GM23248 (cell line): ENCODE measurements at places on chromosomes 12 and 14. TPM values are rescaled to one million over a fixed set of nuclear protein-coding genes. Genes with fewer than 3 reads are reported as not detected.

DNA sequence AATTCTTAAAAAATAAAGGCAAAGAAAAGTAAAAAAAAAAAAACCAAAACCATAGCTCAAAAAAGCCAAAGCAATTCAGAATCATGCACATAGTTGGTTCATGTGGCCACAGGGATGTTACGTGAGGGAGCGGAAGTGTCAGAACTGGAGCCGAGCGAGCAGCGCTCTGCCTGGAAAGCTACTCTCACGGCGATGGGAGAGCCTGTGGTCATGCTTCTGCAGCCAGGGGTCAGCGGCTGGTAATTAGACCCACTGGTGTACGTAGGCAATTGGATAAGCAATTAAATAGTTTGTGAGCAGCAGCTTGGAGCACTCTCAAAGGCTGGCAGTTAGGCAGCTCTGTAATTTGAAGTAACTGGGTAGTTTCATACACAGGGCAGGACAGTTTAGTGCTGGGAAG, 58.1 kb downstream of the TRHDE start:
- no peak for DNase-seq

DNA sequence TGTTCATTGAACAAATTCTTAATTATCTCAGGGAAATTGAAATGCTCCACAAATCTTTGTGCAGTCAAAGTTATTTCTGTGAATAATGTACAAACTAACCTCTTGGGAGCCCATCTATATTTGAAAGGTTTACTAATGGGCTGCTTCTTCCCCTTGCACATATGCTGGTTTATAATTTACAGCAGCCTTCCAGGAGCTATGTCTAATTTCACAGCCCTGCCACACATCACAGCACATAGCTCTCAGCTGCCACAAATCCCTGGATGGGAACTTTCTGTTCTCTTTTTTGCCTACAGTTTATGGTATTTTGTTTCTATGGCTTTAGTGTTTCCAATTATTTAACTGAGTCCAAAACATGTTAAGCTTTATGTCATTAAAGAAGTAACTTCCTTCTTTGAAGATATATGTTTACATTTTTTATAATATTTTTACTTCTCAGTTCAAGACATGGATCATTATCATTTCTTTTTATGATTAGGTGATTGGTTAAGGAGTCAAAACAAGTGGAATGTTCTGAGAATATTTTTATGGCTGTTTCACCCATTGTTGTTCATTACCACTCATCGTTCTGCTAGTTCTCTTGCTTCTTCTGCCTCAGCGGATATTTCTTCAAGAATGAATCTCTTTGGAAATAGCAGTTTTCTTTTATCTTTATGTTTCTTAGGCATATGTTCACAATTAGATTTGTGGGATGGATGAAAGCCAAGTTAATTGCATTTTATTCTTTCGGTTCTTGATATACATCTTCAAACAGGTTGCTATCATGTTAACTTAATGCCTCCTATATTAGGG, 475.6 kb upstream of the MIS18BP1 start:
- DNase-seq, result no peak

- peak; percentile 72 for DNase-seq
These were observed 112.0 kb downstream of the SLC15A5 start for GRCh38 chr12:16165506-16165905.

DNA sequence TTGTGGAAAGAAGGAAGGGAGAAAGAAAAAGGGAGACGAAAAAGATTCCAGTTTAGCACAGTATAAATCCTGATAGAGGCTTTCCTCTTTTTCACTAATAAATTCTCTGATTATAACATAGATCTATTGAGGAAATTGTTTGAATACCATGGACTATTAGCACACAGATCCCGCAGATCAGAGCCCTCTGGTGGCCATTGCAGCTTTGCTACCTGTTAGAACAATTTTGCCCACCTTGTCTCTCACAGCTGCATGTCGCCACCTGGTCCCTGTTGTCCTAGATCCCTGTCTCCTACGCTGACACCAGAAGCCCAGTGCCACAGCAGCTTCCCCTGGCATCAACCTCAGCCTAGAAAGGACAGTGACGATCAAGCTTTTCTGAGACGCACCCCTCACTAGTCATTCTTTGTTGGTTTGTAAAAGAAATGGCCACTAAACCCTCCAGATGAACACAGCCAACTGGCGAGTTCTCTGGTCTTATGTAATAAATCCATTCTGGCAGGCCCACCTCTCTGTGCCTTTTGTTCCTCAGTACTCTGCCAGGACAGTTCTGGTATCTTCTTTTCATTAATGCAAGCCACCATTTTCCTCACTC, 9.9 kb downstream of the GPHB5 start:
- DNase-seq, result peak; percentile 39

- DNase-seq, result no peak
These were observed 59.7 kb downstream of the PLXNC1 start for GRCh38 chr12:94207849-94208621.

DNA sequence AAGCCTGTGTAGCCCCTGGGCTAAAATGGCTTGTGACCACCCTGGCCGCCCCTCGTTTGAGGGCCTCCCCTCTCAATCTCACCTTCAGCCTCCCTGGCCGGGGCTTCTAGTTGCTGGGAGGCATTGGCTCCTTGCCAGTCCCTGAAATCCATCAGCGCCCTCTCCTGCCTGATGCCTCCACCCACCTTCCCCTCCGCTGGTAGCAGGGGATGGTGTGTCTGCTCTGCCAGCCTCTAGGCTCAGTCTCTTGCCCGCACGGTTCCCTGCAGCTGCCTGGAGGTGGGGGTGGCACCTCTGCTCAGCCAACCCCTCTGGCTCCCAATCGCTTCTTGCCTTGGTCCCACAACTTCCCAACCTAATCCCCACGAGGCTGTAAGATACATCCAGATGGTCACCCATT, 167.9 kb downstream of the PHETA1 start:
- no peak for DNase-seq

DNA sequence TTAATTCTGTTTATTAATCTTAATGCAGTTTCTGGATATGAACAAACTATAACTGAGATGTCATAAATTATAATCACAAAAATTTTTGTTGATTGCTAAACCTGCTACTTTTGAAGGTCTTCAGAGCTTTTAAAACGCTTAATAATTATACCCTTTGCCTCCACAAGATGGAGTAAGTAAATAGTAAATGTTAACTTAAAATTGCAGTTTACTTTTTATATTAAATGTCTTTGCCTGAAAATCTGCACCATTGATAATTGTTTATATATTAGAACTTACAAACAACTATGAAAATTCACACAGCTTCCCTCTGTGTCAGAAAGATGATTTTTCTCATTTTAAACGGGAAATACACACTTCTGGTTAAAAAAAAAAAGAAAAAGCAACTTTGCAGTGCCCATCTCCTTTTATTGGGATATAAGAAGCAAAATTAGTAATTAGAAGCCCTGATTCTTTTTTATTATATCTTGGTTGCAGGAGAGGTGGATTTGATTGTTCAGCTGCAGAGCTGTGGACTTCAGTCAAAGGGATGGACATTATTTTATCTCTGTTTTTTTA, 35.6 kb downstream of the SCFD1 start:
- DNase-seq, result peak; percentile 39

GRCh38 chr12:53709671-53710070, 17.6 kb downstream of the CALCOCO1 start:
- DNase-seq, result peak; percentile 20

DNA sequence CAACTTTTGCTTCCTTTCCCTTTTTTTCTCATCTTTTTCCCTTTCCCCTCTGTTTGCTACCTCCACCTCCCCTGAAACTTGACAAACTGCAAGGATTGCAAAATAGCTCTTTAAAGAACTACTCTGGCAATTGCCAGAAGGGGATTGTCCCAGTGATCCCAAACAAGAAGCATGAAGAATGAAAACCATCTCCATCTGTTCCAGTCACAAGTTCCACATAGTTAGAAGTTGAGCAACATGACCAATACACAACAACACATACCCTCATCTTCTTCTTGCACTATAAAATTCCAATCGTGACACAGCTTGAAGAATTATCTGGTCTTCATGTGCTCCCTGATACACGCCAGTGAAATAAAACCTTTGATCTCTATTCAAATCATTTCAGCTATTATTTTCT, 93.7 kb upstream of the USP15 start:
- DNase-seq, result peak; percentile 69

DNA sequence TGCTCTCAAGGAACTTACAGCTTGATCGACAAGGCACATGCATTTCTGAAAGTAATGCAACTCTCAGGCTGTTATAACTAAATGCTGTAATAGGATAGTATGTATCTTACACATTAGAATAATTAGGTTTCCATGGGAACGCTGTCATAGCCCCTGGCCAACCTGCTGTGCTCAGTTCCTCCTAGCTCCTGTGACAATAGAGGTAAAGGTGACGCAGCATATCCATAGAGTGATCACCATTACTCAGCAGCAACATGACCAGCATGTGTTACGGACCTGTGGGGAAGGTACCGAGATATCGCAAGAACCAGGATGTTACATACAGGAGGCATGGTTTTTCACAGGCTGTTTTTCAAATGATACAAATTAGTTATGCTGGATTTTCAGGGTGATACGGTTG, 150.7 kb downstream of the CAND1 start:
- DNase-seq, result no peak

- DNase-seq, result peak; percentile 100
These were observed 5.1 kb downstream of the AHNAK2 start for GRCh38 chr14:104973135-104973384.

DNA sequence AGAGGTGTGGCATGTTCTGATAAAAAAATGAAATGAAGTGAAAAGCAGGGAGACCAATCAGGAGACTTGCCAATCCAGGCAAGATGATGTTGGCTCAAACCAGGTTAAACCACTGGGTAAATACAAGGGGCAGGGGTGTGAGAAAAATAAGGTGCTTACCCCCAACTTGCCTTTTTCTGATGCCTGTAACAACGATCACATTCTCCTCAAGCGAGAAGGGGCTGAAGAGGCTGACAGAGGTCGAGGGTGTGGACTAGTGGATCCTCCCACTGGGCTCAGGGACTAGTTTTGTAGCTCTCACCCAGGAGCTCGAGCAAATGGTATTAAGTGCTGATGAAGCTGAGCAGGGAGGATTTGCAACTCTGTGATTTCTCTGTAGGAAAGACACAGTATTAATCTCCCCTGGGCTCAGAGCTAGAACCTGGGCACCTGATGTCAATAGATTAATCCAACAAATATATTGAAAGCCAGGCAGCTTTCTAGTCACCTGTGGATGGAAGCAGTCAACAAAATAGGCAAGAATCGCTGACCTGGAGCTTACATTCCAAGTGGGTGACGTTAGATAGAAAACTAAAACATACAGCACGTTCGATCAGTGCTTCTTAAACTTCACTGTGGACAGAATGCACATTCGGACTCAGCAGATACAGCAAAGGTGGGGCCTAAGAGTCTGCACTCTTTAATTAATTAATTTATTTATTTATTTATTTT, 15.2 kb upstream of the EAPP start:
- peak; percentile 61 for DNase-seq

DNA sequence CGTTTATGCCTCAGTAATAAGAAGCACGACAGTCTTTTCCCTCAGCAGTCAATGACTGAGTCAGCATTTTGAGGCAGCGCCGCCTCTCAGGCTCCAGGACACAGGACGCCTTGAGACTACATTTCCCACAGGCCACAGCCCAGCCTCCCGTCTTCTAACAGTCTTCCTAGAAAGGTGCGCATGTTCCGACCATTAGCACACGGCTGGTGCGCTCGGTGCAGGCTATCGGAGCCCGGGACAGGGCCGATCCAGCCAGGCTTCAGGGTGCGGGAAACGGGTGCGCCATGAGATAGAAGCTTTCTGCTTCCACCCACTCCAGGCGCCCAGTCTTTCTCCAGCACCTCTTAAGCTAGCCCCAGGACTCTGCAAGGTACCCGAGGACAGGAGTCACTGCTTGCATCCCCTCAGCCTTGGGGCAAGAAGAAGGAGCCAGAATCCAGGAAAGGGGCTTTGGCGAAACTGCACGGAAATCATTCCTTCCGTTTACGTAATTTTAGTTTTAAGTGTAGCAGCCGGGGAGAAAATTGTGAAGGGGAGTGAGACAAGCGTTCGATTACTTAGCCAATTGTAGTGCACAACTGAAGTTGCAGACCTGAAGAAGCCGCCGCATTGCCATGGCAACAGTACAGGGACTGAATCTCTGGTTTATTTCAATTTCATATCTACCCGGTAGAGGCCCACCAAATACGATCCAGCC, 54.0 kb downstream of the ZNF641 start:
- peak; percentile 82 for DNase-seq

- no peak for DNase-seq
These were observed 88.1 kb downstream of the DNAI7 start for GRCh38 chr12:25106818-25107217.

DNA sequence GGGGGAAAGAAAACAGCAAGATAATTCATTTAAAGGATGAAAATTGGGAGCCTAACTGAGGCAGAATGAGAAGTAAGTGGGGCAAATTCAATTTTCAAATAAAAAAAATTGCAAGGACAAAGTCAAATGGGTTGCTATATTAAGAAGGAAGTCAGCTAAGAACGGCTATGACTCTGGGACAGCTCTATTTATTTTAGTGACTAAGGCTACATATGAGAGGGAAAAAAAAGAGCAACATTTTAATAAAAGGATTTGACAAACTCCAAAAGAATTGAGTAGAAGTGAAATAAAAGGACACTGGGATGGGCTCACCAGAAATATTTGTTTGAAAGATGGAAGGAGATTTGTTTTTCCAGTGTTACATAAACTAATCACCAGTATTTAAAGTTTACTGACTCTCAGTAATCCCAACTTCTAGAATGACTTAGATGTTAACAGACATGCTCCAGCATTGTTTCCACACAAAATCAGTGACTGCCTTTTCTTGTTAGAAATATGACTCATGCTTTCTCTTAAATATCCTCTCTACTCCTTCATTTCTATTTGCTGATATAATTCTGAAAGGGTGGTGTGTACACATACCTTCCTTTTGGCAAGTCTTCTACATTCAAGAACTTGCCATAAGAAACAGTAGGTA, 198.5 kb downstream of the SLC25A21 start:
- peak; percentile 86 for DNase-seq

DNA sequence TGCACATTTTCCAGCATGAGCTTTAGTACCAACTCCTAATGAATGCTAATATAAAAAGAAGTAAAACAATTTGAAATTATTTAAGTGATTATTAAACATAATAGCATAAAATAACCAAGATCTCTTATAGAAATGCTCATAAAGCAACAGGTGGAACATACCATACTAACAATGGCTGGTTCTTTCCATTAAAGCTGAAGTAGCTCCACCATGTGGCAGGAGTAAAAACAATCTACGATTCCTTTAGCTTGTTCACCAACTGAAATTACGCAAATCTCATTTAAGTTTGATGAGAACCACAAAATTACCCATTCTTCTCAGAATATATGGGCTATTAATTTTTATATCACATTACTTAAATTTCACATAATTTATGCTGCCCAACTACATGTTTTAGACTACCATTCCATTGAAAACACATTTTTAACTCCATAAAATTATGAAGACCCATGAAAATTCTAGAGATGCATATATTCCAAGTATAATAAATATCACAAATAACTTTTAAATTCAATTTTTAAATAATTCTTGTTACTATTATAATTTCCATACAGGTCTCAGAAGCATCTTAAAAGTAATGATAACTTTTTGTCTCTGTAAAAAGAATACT, 213.6 kb downstream of the DAD1 start:
- DNase-seq, result peak; percentile 68

GRCh38 chr12:72028966-72029365, 90.3 kb downstream of the TPH2 start:
- no peak for DNase-seq

- DNase-seq, result peak; percentile 73
These were observed 191.5 kb downstream of the SYT1 start for GRCh38 chr12:79055926-79056674.

The NDRG2 gene
- total RNA-seq, result 2.8 TPM in 1 of 2 replicates, not detected in the other

The RND1 gene
- total RNA-seq, result 0.32 TPM in 1 of 2 replicates, not detected in the other

The ADSS1 gene
- 3.7 and 4.7 TPM in 2 replicates for total RNA-seq

The POU6F1 gene
- total RNA-seq, result 1.0 and 3.0 TPM in 2 replicates

The PSMA6 gene
- 171 and 198 TPM in 2 replicates for total RNA-seq

The FSCB gene
- total RNA-seq, result not detected in 2 replicates

The SOX5 gene
- total RNA-seq, result not detected in 2 replicates

The MYO1H gene
- not detected in 2 replicates for total RNA-seq
